M059J (cell line): ENCODE measurements at places on chromosomes 16 and 17. TPM values are rescaled to one million over a fixed set of nuclear protein-coding genes. Genes with fewer than 3 reads are reported as not detected.

DNA sequence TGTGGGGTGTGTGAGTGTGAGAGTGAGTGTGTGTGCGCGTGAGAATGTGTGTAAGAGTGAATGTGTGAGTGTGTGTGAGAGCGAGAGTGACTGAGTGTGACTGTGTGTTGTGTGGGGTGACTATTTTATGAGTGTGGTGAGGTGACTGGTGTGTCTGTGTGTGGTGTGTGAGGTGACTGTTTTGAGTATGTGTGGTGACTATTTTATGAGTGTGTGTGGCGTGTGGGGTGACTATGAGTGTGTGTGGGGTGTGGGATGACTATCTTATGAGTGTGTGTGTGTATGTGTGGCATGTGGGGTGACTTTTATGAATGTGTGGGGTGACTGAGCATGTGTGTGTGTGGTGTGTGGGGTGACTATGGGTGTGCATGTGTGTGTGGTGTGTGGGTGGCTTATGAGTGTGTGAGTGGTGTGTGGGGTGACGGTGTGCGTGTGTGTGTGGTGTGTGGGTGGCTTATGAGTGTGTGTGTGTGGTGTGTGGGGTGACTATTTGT is 152.9 kb upstream of the PLCG2 start:
- DNase-seq, result peak; percentile 69

The GGNBP2 gene
- 48.5 and 58.9 TPM in 2 replicates for total RNA-seq

DNA sequence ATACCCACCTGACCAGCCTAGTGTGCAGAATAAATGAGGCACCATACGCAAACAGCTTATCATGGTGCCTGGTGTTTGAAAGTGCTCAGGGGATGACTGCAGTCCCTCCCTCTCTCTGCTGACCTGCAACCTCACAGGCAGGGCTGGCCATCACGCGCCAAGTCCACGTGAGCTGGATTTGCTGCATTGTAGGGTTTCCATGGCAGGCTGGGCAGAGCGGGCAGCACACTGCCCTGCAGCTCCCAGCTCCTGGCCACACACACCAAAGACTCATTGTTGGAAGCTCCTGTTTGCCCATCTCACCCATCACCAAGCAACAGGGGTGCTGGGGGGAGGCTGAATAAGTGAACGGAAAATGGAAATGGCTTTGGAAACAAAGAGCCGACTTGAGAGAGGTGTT is 81.8 kb downstream of the IRX3 start:
- peak; percentile 3 for DNase-seq

GRCh38 chr17:79042421-79043190 is 18.6 kb downstream of the C1QTNF1 start:
- peak; percentile 67 for DNase-seq

The SNTB2 gene
- 20.9 and 48.2 TPM in 2 replicates for total RNA-seq

GRCh38 chr17:66643815-66644710 is 190.9 kb upstream of the CACNG5 start:
- DNase-seq, result no peak

- no peak for DNase-seq
Measured at GRCh38 chr17:34764716-34765115, 185.3 kb downstream of the TMEM132E start.

- no peak for DNase-seq
Measured at GRCh38 chr17:48527547-48527932, 3.3 kb downstream of the HOXB1 start.

DNA sequence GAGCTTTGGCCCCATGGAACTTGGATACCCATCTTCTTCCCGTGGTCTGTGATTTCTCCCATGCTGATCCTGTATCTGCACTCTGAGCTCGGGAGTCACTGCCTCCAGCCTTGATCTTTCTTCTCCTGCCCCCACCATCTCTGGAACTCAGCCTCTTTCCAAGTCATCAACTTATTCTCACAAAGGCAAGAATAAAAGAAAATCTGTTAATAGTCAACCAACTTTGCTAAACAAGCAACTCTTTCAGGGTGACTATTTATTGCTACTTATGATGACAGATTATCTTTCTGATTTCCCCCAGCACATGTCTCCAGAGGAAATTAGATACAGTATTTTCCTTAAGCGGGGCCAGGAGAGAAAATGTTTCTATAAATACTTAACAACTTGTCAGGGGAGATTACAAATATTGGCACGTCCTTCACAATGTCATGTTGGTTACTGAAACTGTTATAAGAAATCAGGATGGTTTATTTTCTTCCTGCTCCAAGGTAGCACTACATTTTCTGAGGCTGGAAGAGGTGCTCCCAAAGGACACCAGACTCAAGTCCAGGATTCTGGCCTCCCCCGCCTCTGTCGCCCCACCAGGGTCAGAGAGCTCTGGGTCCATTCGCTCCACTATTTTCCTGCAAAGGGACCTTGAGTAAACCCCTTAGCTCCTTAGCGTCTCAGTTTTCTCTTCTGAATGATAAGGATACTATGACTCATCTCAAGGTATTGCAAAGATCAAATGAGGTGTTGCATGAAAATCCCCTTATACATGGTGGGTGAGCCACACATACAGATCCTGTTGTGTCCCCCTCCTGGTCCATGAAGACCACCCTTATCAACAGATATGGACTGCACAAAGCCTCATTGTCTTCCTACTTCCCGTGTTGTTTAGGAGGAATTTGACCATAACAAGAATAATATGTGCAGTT is 205.2 kb upstream of the WSCD1 start:
- no peak for DNase-seq

DNA sequence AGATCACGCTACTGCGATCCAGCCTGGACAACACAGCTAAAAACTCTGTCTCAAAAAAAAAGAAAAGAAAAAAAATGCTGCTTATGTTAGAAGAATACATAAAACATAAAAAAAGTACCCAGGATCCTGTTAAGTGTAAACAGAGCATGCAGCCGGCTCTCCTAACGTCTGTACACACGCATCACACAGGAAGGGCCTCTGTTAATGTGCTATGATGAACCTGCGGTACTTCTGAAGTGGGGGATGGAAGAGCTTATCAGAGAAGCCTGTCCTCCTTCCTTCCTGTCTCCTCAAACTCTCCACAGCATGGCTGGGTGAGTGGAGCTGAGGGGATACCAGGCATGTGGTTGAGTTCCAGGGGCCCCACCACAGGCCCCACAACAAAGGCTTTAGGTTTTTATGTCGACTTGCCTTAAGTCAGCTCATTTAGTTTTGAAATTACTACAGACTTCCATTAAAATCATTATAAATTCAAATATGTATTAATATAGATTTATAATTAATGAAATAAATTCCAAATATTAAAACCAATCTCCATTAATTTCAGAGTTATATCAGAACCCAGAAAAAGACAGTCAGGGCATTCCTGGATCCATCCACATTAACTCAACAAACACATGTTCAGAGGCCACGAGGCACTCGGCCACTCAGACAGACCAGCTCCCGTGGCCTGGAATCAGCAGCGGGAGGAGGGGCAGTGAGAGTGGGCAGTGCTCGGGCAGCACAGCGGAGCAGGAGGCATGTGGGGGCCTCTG is 11.7 kb downstream of the CCDC57 start:
- no peak for DNase-seq

GRCh38 chr17:31364012-31364411 is 27.5 kb upstream of the RAB11FIP4 start:
- no peak for DNase-seq

The USP32 gene
- 24.5 and 31.4 TPM in 2 replicates for total RNA-seq

DNA sequence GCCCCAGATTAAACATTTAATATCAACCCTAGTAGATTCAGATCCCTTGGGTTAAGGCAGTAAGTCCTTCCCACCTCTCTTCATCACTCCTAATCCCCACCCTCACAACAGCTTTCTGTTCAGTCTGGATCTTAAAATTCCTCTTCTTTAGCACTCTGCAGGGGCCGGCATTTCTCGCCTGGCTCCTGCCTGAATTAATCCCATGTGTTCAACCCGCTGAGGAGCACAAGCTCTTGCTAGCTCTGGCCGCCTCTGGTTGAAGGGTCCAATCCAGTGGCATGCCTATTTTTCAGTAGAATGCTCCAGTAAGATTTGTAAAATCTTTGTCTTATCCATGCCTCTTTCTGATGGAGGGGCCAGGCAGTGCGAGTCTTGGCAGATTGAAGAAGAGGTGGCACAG is 59.2 kb downstream of the CYB5B start:
- DNase-seq, result no peak

The FAHD1 gene
- total RNA-seq, result 53.8 and 64.0 TPM in 2 replicates

- peak; percentile 80 for DNase-seq
Measured at GRCh38 chr17:70137451-70138230, 31.7 kb upstream of the KCNJ2 start.

DNA sequence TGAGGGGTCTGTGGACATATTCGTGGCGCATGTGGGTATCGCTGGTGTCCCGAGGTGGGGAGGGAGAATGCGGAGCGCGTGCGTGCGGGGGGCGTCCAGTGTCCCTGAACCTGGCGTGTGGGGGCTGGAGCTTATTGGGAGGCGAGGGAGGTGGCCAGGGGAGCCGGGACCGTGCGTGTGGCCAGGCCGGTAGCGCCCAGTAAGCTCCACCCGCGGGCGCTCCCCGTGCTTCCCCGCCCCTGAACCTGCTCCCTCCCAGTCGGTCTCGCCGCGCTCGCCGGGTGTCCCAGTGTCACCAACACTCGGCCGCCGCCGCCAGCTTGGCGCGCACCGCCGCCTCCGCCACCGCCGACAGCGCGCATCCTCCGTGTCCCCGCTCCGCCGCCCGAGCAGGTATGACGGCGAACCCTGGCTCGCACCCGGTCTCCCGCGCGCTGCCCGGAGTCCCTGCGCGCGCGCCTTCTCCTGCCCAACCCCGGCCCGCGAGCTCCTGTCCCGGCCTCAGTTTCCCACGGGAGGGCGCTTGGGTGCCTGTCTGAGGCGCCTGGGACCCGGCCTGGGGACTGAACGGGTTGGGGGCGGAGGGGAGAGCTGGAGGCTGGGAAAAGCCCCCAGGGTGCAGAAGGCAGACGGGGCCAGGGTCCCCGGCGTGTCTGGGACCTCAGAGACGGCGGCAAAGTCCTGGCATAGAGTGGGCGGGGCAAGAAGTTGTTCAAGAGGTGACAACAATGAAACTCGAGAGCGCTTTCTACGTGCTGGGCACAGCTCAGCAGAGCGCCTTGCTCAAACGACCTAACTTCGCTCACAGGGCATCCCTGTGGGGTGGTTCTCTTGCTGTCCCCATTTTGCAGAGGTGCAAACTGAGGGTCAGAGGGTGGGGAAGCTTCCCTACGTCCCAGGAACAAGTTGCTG is at the start of gene SCNN1B:
Gene SCNN1B, plus strand, starts transcription at position 258 of the 912 bp plus-strand sequence. CDS start 46,298 bp downstream, outside the sequence.
- no peak for DNase-seq

DNA sequence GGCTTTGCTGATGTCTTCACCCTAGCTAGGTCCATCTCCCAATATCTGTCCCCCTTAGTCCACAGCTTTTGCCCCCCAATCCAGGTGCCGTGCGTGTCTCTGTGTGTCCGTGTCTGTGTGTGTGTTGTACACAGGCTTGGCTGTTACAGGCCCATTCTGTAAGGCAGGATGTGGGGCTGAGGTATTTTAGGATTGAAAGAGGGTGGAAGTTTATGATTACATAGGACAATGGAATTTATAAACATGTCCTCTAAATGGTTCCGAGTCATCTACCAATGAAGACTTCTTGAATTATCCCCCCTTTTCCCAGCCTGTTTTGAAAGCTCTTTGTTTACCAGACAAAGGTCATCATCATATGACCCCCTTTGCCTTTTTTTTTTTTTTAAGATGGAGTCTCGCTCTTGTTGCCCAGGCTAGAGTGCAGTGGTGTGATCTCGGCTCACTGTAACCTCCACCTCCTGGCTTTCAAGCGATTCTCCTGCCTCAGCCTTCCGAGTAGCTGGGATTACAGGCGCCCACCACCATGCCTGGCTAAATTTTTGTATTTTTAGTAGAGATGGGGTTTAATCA is 21.9 kb downstream of the ACE start:
- DNase-seq, result peak; percentile 42

DNA sequence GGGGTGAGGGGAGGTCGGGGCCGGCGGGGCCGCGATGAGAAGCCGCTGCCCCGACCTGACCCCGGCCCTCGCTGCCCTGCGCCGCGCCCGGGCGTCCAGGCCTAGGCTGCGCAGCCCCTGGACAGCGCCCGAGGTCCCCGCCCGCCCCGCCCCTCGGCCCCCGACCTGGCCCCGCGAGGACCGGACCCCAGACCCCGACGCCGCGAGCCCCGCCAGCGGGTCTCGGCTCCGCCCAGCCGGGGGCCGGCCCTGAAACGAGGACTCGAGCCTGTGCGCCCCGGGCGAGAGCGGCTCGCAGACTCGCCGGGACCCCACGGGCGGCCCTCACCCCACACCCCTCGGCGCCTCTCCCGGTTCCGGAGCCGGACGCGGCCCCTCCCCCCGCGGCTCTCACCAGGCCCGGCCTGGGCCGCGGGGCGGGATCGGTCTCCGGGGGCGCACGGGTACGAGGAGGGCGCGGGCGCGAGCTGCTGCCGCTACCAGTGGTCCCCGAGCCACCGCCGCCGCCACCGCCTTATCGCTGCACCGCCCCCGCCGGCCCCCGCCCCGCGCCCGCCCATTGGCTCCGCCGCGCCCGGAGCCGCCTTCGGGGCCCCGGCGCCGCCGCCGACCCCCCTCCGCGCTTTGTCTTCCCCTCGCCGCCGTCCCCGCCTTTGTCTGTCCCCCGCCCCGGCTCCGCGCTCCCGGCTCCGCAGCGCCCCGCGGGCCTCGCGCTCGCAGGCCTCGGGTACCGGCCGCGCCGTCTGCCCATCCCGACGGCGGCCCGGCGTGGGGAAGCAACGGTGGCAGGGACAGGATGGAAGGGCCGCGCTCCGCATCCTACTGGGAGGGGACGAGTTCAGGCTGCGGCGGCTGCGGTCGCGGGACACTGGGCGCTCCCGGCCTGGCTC is at the start of gene LIMD2:
Gene LIMD2, minus strand, starts transcription at position 488 of the 890 bp plus-strand sequence. CDS start 827 bp downstream, outside the sequence.
- DNase-seq, result peak; percentile 19

GRCh38 chr17:76053246-76054111 is 18.8 kb downstream of the SRP68 start:
- DNase-seq, result peak; percentile 42

- DNase-seq, result no peak
Measured at GRCh38 chr17:49452661-49453060, 38.0 kb upstream of the PHB1 start.
